Activated naive CD4-positive, alpha-beta T cell treated with anti-CD3 and anti-CD28 coated beads, Interleukin-2, amount 50 U/mL, for 72 hours (primary cell): ENCODE measurements at places on chromosomes 3 and 15. TPM values are rescaled to one million over a fixed set of nuclear protein-coding genes. Genes with fewer than 3 reads are reported as not detected.

The ZPLD1 gene
- not detected for total RNA-seq

The RETNLB gene
- total RNA-seq: not detected

DNA sequence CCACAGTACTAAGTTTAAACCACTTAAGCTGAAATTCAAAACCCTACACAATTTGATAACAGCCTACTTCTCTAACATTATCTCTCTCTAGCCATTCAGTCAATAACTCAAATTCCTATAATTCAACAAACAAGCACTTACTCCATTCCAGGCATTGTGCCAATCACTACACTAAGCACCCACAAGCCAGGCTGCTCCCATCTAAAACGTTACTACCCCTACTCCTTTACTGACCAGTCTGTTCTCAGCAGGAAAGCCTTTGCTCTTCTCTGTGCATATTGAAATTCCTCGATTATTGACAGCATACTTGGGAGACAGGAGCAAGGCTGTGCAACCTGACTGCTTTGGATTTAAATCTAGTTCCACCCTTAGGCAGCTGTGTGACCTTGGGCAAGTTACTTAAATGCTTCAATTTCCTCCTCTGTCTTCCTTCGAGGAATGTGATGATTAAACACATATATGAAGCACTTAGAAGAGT is 177.2 kb upstream of the THBS1 start:
- no peak for DNase-seq

DNA sequence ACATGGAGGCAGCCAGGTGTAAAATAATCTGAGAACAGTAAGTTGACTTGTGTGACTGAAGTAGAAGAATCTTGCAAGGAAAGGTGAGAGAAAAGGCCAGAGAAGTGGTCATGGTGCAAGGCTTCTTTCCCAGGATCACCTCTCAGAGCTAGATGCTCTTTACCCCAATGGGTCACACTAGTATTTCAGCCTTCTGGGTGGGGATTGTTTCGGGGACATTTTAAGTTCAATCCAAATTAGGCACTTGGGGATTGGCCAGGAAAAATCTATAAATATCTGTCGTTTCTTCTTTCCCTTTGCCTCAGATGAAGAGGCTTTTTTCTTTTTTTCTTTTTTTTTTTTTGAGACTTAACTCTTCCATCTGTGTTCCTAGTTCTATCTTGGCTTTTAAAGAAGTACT is 188.0 kb downstream of the KLHL25 start:
- DNase-seq: no peak

GRCh38 chr3:50182533-50183099 is 8.8 kb upstream of the GNAT1 start:
- DNase-seq: no peak

GRCh38 chr3:113057117-113057516 is 66.3 kb downstream of the GTPBP8 start:
- DNase-seq: no peak
